Ureter (tissue), 1 donor: ENCODE measurements at places on chromosomes 6 and 20.

GRCh38 chr6:24861934-24862333, 63.2 kb upstream of the ARMH2 start:
- DNase-seq = no peak

DNA sequence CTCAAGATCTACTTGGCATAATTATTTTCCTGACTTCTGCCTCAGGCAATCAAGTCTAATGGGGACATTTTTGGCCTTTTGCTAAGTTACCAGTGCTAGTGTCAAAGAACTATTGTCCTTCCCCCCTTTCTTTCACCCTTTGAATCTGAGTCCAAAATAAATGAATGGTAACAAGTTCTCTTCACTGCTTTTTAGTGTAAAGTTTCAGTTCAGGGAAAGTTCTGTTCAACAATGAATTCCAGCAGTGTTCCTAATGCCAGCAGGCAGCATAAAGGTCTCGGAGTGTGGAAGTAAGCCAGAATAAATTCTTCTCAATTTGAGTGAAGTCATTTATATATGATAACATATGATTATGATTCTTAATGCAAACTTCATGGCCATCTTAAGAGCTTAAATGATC, 20.8 kb upstream of the TSPYL1 start:
- DNase-seq = no peak

GRCh38 chr6:4889701-4890100, 113.5 kb downstream of the CDYL start:
- no peak for DNase-seq

GRCh38 chr6:25058441-25058840, 122.7 kb upstream of the RIPOR2 start:
- no peak for DNase-seq

GRCh38 chr20:24683676-24684075, 214.2 kb downstream of the SYNDIG1 start:
- DNase-seq = no peak

- no peak for DNase-seq
These were observed 145.8 kb downstream of the PREX1 start for GRCh38 chr20:48681873-48682426.

- no peak for DNase-seq
These were observed 41.5 kb downstream of the SENP6 start for GRCh38 chr6:75643173-75643572.

DNA sequence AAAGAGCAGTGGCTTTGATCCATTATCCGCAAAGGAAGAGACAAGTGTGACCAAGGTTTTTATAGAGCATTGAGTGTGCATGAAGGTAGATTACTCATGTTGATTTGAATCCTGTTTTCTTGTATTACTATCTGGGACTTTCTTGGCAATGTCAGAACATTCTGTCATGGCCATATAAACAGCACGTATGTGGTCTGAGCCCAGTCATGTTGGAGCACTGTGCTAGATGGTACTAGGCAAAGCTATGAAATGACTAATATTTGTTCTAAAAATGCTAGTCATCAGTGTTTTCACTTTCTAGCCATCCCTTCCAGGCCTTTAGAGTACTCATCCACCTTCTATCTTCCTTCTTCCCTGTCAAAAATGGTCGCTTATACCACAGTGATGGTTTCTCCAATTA, 278.6 kb upstream of the FLRT3 start:
- no peak for DNase-seq

- DNase-seq = no peak
These were observed 95.8 kb downstream of the BANF2 start for GRCh38 chr20:17795501-17796071.

GRCh38 chr20:24917797-24918578, 31.1 kb upstream of the CST7 start:
- peak; percentile 75 for DNase-seq

GRCh38 chr6:111718990-111719389, 113.3 kb upstream of the TRAF3IP2 start:
- no peak for DNase-seq

DNA sequence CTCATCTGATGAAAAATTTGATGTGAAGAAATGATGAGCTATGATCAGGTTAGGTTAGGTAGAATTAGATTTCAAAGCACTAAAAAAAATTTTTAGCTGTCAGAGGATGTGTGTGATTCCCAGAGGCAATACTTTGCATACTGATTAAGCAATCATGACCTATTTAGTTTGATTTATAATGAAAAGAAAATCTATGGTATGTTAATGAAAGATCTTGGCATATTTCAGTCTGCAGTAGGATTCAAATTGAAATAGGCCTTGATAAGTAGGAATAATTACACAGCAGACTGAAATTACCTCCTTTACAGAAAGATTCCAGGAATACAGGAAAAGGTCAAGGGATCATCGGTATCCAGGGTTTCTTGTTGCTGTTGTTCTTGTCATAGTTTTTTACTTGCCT, 69.3 kb downstream of the HDDC2 start:
- DNase-seq = no peak

- DNase-seq = peak; percentile 38
These were observed 23.4 kb upstream of the VEGFA start for GRCh38 chr6:43746613-43747102.

DNA sequence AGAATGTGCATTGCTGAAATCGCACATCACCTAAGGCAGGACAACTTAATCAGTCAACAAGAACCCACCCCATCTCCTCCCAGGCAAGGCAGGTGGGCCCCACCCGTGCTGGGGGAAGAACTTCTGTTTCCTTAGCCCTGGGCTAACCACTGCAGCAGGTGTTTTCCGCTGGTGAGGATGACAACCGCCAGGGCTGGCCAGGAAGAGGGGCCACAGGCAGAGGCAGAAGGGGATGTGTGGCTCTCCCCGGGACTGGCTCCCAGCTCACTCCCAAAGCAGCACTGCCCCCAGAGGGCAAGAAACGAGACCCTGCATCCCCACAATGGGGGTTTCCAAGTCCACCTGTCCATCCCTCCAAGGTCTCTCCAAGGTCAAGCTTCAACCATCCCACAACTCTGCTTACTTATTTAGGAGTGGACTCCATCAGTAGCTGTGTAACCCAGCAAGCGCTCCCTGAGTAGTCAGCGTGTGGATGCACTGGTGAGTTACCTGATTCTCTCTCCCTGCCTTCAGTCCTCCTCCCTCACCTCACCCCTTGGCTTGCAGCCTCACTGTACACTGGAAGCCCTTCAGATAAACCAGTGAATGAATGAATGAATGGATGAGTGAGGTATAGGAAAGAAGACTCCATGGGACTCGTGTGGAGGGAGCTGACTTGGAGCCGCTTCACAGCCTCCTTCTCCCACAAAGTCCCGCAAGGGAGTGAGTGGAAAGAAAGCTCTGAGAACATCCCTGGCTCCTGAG, 168.2 kb upstream of the CST7 start:
- no peak for DNase-seq

DNA sequence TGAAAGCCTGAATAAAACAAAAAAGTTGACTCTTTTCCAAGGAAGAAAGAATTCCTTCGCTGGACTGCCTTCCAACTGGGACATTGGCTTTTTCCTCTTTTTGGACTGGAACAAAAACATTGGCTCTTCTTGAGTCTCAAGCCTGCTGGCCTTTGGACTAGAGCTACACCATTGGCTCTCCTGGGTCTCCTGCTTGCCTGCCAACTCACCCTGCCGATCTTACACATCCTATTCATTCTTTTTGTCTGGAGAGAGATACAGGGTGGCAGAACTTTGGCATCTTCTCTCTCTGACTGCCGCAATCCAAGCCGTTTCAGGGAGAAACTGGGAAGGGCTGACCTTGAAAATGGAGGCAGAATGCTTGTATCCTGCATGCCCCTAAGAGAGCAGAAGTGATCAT, 20.2 kb downstream of the DDO start:
- no peak for DNase-seq

DNA sequence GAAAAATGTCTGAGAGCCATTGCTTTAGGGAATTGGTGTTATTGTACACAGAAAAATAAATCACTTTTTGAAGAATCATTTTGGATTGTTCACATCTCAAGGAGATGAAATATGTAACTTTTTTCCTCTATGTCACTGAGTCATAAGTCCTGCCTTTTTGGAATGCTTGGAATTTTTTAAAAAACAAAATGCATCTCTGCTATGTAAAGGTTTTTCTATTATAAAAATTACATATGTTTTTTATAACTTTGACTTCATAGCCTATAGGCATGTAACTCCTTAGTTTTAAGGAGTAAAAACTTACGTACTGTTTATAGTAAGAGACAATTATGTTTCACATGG, 8.7 kb downstream of the RNF144B start:
- no peak for DNase-seq

GRCh38 chr6:163404825-163405265, 9.7 kb upstream of the QKI start:
- DNase-seq = no peak

DNA sequence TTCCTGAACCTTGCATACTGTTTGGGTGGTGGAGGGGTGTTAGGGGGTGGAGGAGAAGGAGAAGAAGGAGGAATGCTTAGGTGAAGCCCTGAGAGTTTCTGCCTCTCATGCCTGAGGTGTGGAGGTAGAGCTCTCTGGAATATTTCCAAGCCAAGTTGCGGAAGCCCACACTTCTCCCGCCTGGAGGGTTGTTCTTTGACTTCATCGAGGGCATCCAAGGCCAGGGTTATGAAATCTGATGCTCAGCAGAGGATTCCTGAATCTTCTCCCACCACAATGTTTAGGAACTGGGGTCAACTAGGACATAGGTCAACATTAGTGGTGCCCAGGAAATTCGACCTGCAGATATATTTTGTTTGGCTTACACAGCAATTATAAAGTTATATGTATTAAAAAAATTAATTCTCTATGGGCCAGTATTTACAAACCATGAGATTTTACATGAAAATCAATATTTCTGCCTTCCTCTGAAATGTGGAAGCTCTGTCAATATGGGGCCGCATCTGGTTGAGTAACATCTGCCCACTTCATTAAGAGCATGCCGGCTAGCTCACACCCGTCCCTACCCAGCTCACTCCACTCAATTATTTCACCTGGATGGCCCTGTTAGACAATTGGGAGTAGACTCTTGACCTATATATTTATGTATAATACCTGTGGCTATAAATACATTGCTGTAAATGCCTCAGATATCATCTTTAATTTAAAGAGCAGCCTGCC, 257.1 kb upstream of the ZFP64 start:
- DNase-seq = no peak

GRCh38 chr20:5703681-5704101, 46.5 kb upstream of the SHLD1 start:
- no peak for DNase-seq

GRCh38 chr6:91926827-91927226, 1340.0 kb upstream of the MAP3K7 start:
- DNase-seq = no peak

GRCh38 chr6:20400456-20401204, 1.0 kb upstream of the E2F3 start:
- DNase-seq = peak; percentile 46

GRCh38 chr20:34179637-34180360, 61.4 kb upstream of the ASIP start:
- no peak for DNase-seq

GRCh38 chr20:12211361-12211760, 293.7 kb downstream of the BTBD3 start:
- no peak for DNase-seq

- no peak for DNase-seq
These were observed 13.0 kb upstream of the F13A1 start for GRCh38 chr6:6333501-6333900.

- DNase-seq = no peak
These were observed 70.0 kb upstream of the SMIM29 start for GRCh38 chr6:34318499-34319470.
